ENCODE measurements at places on chromosomes 4 and X.

- no peak for DNase-seq
These were observed 33.5 kb upstream of the ITM2A start for GRCh38 chrX:79400623-79401022.

GRCh38 chr4:15186149-15186548, 183.9 kb downstream of the CPEB2 start:
- no peak for DNase-seq

- no peak for DNase-seq
These were observed 161.1 kb upstream of the NDST4 start for GRCh38 chr4:115274545-115274944.

GRCh38 chr4:117957571-117957970, 76.7 kb upstream of the NDST3 start:
- no peak for DNase-seq

DNA sequence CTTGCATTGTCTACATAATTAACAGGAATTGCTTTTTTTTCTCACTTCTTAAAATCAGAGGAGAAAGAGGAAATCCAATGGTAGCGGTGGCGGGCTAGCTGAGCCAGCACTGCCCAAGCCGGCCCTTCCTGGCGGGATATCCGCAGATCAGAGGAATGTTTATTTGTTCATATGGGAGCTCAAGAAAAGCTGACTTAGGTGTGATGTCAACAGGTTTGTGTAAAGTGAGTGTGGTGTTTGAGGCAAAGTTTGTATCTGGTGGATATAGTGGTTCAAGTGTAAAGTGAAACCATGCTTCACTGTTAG, 466 bp upstream of the SLC39A8 start:
- DNase-seq = no peak

GRCh38 chr4:123776267-123776666, 379.7 kb downstream of the SPRY1 start:
- DNase-seq = no peak

GRCh38 chr4:110418641-110419040, 57.3 kb upstream of the ENPEP start:
- no peak for DNase-seq

DNA sequence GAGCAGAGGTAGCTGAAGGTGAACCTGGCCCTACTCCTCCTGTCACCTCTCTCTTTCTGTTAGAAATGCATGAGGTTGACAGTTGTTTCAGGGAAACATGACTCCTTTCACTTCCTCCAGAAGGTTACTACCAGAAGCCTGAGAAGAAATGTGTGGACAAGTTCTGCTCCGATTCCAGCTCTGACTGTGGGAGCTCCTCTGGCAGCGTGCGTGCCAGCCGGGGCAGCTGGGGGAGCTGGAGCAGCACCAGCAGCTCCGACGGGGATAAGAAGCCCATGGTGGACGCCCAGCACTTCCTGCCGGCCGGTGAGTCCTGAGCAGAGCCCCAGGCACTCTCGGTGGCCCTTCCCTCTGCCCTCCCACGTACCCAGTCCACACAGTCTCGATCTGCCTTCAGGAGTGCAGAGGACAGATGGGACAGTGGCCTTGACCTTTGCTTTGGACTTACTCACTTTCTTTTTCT, 61.3 kb upstream of the TLR2 start:
- no peak for DNase-seq

GRCh38 chr4:2168469-2169319, 73.2 kb downstream of the HAUS3 start:
- DNase-seq = no peak

DNA sequence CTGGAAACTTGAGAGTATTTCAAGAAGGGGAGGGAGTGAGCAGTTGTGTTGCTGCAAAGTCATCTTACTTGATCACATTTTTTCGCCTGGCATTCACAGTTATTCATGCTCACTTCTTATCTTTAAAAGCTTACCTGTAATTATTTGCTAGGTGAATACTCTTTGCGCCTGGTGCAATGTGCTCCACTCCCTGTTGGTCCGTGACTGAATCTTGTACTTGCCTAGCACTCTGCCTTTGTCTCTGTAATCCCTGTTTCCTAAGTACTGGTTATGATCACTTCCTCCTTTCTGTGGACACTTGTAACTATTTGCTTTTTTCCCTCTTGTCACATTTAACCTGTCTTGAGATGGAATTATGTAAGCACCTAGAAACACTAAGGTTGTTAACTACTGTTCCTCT, 5.8 kb downstream of the BMP2K start:
- DNase-seq = no peak

DNA sequence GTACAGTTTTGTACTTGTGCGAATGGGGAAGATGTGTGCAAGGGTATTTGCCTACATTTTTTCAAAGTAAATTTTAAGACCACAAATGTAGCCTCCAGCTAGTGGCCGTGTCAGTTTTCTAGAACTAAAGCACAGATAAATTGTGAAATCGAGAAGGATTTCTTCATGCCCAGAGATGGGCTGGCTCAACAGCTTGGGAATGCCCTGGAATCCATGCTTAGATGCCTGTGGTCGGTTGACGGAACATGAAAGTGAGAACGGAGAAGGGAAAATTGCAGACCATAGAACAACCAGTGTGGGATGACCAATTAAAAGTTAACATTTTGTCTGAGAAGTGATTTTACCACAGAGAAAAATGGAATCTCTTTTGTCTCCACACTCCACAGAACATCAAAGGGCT, 73.2 kb upstream of the VCX2 start:
- no peak for DNase-seq

GRCh38 chrX:132127743-132128142, at the start of gene FRMD7:
FRMD7 (minus strand) TSS chrX:132128020; CDS start chrX:132127844, 176 bp downstream.
- DNase-seq = no peak

- DNase-seq = no peak
These were observed 180.4 kb downstream of the CPEB2 start for GRCh38 chr4:15182600-15183220.

DNA sequence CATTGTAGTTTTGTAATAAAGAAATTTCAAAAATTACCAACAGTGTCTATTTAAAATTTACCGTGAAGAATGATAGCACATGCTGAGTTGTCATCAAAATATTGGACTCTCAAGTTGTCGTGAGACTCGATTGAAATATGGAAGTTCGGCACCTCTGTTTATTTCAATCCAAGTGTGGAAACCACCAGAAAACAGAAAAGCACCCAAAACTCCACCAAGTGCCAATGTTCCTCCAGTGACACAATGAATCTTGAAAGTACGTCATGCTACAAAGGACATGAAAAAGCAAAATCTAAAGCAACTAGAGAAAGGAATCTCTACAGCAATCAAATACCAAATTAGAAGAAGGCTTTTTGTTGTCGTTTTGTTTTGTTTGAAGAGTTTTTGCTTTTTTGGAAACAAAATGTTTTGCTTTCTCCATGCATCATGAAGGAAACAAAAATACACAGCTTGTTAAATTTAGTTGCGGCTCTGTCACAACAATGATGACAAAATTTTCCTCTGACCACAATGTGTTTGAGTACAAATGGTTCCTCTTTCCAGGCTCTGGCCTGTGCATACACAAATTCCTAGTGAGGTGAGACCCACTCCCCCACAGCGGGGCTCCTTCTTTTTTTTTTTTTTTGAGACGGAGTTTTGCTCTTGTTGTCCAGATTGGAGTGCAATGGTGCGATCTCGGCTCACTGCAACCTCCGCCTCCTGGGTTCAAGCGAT, 9.6 kb upstream of the IL13RA1 start:
- DNase-seq = no peak

DNA sequence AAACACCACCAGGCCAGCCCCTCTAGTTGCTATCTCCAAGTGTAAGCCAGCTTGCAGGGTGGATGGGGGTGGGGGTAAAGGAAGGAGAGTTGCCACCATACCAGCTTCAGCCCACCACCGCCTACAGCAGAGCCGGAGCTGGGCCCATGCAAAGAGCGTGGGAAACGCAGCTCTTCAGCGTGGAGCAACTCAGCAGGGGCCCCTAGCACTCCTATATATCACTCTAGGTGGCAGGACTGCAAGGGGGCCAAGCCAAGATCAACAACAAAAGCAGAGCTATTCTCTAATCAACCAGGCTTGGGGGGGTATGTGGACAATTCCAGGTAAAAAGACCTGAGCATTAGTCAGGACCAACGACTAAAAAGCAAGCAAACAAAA, 35.5 kb upstream of the IQSEC2 start:
- no peak for DNase-seq

DNA sequence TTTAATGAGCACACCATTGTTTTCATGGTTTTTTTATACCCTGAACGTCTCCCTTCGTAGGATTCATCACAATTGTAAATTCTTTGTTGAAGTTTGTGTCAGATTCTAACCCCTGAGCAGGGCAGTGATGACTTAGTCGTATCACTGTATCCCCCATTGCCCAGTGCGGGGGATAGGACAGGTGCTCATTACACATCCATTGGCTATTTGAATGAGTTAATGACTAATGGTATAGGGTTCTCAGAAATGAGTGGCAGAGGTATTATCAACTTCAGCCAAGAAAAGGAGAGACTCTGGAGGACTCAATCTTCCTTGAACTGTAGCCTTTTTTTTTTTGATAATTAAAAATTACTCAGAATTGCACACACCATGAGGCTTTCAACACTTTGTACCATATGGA, 64.6 kb downstream of the SYNPO2 start:
- DNase-seq = no peak

GRCh38 chr4:55499495-55499894, 47.2 kb downstream of the CLOCK start:
- no peak for DNase-seq

- no peak for DNase-seq
These were observed 65.3 kb downstream of the ENOPH1 start for GRCh38 chr4:82495666-82496065.

- peak; percentile 58 for DNase-seq
These were observed 79.2 kb downstream of the MTMR1 start for GRCh38 chrX:150772150-150772970.

Measured in effector memory CD4-positive, alpha-beta T cell (primary cell).